Activated CD4-positive, alpha-beta T cell treated with anti-CD3 and anti-CD28 coated beads for 36 hours (primary cell): ENCODE measurements at places on chromosomes 7 and 10. TPM values are rescaled to one million over a fixed set of nuclear protein-coding genes. Genes with fewer than 3 reads are reported as not detected.

DNA sequence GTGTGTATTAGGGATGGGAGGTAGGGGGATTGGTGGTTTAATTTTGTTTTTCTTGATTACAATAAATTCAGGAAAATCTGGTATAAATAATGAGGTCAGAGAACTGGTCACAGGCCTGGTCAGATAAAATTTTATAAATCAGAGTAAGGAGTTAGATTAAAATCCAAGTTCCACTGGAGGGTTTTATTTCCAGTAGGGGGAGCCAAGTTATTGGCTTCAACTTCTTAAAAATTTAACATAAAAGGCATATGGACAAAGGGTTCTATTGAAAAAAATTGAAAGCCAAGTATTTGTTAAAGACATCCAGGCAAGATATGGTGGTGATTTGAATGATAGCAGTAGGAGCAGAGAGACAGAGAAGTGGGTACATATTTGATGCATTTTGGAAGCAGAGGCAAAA, 763.3 kb downstream of the SORCS1 start:
- DNase-seq, result no peak

DNA sequence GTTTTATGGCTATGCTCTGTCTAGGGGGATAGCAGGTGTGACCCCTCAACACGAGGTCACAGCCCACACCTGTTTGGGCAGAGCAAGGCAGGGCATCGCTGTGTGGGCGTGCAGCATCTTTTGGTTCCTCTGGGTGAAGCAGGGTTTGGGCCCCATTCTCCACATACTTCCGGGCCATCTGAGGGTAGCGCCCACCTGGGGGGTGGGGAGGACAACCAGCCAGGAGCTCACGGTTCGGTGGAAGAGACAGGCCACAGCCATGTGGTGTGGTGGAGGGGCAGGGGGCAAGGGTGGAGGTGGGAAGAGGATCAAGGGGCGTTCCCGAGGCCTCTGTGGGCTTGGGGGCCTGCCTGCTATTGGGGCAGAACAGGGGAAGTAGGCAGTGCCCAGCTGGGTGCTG, 2.4 kb downstream of the SH2B2 start:
- DNase-seq, result no peak

GRCh38 chr7:15478401-15478800, 83.4 kb downstream of the AGMO start:
- DNase-seq, result no peak

- DNase-seq, result no peak
Measured at GRCh38 chr7:2164646-2165045, 68.1 kb downstream of the MAD1L1 start.

DNA sequence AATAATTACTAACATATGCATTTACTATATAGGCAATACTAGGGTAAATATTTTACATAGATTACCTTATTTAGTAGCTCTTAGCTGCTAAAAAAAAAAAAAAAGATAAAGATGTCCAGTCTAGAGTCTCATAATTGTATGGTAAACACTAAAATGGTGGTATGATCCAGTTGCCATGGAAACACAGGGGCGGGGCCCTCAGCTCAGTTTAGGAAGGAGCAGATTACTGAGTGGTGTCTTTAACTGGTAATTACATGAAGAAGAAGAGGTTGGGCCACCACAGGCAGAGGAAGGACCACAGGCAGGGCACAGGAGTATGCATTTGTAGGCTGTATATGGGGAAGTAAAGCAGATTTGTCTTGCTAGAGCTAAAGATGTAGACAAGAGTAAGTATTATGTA, 43.7 kb downstream of the ITGB8 start:
- DNase-seq, result no peak

GRCh38 chr10:32627183-32627582, 181.2 kb downstream of the CCDC7 start:
- no peak for DNase-seq

DNA sequence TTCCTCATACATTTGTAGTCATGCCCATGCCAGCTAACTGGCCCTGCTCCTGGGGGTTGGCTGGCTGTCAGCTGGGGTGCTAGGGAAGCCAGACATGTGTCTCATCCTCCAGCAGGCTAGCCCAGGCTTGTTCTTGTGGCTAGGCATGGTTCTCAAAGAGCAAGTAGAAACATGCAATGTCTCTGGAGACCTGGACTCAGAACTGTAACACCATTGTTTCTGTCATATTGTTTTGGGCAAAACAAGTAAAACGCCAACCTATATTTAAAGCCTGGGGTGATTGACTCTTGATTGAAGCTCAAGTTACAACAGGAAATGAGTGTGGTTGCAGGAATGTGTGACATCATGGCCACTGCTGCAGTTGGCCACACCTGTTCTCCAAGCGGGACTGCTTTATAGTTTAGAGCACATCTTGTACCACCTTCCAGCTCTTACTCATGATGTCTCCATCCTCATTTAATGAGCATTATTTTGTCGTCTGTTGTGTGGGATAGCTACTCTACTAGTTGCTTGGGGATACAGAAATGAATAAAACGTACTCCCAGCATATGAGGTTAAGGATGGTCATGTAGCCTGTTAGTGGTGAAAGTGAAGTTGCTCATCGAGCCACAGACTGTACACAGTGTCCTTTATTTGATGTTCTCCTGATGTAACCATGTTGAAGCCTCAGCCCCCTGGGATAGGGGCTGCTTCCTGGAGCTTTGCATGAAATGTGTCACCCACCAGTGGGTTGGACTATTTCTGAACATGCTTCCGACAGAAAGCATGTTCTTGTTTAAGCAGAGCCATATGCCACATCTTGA, 168.4 kb downstream of the SORCS3 start:
- no peak for DNase-seq

DNA sequence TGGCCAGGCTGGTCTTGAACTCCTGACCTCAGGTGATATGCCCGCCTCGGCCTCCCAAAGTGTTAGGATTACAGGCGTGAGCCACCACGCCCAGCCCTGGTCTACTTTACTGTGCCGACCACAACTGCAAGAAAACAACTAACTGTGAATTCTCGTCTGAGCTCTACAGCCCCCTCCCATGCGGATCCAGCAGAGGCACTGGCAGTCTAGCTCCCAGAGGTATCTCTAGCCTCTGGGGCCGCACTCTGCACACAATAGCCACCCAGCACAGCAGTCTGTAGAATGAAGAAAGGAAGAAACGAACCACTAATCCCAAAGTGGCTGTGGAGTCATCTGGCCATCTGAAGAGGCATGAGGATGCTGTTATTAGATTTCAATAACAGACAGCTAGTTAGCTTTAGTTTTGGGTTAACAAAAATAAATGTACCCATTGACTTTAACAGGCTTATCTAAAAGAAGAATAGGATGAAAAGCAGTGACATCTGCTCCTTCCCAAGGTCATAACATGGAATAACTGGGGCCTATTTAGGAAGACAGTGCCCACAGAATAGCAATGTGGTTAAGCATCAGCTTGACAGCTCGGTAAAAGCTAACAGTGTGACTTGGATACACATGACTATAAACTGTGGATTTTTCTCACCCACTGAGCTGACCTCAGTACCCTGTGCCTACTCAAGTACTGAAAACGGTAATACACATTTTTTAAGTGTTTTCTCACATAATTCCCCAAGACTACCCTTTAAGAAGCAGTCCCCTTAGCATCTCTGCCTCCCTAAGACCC, 131.9 kb downstream of the TNS3 start:
- no peak for DNase-seq

GRCh38 chr7:87495366-87495765, 19.9 kb upstream of the ABCB4 start:
- no peak for DNase-seq

The FAM237B gene
- not detected for total RNA-seq

The MYOF gene
- 40.0 TPM for total RNA-seq
